CD14-positive monocyte (primary cell): ENCODE measurements at places on chromosomes 3 and 15.

DNA sequence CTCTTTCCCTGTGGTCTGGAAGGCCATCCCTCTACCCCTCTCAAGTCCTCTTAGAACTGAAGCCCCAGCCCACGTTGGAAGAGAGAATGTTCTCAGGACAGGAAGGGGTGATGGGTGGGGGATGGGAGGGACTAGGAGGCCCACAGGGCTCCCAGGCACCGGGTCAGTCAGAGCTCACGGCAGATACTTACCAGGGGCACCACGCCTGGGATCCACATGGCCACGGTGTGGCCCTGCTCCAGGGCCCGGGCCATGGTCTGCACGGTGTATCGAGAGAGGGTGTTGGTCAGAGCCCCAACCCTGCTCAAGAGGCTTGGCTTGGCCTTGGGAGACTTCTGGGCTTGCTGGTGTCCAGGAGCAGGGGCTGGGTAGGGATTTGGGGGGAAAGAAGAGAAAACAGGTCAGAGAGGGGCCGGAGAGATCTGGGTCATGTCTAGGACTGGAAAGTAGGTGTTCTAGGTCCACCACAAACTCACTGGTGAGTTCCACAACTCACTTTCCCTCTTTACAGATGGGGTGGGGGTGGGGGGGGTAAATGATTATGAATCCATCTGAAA, 9.8 kb downstream of the PLIN1 start:
- no peak for DNase-seq

DNA sequence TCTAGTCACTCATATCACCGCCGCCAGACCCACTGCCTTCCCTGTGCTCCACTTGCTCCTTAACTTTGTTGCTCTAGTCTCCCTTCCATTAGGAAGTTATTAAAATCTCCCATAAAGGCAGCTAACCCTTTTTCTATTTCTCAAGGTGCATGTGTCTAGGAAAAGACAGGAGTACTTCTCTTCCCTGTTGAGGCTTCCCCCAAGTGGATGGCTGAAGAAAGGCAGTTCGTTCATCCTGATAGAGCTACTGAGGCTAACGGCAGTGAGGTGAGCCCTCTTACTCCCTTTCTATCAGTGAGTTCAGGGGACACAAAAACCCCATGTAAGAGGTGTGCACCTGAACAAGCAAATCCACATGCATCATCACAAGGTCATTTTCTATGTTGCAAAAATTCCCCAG, 397.8 kb downstream of the IGSF11 start:
- no peak for DNase-seq

DNA sequence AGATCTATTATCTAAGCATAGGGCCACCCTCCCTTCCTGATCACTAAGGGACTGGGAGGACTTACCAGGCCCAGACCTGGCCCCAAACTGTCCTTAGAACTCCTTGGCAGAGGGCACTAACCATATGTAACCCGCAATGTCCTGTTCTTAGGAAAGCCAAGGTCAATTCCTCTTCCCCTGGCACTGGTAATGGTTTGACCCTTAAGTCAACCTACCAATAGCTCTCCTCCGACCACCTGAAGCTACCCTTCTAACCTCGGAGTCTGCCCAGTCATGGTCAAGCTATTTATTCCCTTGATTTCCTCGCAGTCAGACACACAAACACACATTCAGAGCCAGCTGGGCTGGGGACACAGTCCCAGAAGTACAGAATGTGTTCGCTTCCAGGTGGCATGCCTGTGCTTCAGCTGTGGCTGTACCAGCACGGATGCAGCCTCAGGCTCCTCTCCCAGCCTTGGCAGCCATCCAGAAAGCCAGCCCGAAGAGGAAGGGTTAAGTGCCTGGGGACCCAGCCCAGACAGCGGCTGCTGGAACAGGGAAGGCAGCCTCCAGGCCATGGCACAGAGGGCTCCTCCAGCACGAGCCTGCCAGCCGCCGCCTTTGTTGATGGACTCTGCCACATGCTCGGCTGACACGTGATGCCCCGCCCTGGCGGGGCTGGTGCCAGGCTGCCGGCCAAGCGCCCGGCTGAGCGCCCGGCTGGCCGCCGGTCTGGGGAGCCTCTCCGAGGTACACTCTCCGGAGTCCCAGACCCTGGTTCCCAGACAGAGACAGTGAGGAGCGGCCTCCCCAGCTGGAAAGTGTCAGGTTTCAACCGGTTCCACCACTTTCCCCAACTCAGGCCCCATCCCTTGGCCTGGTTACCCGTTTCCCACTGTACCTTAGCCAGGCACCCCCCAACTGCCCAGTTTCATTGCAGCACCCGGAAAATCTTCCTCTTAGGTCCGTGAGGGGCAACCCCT, 5.5 kb downstream of the BMF start:
- no peak for DNase-seq

GRCh38 chr15:74060251-74060650, 22.1 kb downstream of the GOLGA6A start:
- no peak for DNase-seq

DNA sequence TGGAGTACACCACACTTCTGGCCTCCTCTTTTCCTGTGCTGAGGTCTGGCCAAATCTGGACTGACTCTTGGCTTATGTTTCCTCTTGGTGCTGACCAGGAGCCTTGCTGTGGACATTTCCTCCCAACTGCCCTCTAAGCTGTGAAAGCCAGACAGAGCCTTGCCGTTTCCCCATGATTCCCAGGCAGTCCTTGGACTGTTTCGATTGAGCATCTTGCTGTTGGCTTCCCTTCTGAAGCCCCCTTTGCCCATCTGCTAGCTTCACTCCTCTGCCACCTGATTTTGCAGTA, 110.5 kb downstream of the EPHB1 start:
- DNase-seq = no peak

GRCh38 chr3:194622621-194623340, 10.4 kb downstream of the TMEM44 start:
- DNase-seq = no peak

- DNase-seq = no peak
Measured at GRCh38 chr3:43328653-43329052, 42.3 kb downstream of the SNRK start.

GRCh38 chr15:48190932-48191573, 412 bp upstream of the CTXN2 start:
- no peak for DNase-seq

DNA sequence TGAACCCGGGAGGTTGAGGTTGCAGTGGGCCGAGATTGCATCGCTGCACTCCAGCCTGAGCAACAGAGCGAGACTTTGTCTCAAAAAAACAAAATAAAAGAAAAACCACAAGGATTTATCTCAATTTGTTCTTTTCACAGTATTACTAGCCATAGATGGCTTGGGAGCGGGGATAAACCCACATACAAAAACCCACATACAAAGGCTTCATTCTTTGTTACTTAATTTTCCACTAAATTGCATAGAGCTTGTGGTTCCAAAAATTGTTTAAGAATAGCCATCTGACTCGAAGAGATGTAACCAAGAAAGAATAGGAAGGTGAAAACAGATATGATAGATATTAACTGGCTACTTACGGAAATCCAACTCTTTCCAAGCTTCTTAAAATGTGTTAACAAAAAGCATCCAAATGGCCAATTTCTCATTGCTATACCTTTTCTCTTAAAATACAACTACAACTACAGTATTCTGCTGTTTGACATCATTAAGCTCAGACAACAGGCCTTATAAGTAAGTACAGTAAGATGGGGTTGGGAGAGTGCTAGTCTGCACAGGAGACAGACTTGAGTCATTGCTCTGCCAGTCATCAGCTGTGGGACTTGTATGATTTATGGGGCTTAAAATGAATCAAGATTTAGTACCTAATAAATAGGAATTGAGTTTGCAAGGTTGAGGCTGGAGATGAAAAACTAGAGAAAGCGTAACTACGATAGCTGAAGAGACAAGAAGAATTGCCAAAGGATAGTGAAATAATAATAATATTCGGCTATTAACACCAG, 96.6 kb upstream of the PLXND1 start:
- no peak for DNase-seq

GRCh38 chr3:54079314-54079713, 43.0 kb upstream of the CACNA2D3 start:
- DNase-seq = no peak

DNA sequence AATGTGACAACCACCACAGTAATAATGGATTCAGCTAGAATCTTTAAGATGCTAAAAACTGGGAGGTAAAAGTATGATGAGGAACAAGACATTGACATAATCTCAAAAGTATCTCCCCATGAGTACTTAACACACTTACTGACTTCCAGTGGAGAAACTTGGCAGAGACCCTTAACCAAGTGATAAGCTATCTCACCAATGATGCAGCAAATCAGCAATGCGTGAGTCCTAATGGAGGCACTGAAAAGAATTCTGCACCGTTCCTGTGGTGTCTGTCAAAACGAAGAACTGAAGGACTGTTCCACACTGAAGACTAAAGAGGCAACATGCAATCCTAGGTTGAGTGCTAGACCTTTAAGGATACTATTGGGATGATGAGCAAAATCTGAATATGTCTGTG, 67.9 kb upstream of the OCA2 start:
- DNase-seq = no peak

DNA sequence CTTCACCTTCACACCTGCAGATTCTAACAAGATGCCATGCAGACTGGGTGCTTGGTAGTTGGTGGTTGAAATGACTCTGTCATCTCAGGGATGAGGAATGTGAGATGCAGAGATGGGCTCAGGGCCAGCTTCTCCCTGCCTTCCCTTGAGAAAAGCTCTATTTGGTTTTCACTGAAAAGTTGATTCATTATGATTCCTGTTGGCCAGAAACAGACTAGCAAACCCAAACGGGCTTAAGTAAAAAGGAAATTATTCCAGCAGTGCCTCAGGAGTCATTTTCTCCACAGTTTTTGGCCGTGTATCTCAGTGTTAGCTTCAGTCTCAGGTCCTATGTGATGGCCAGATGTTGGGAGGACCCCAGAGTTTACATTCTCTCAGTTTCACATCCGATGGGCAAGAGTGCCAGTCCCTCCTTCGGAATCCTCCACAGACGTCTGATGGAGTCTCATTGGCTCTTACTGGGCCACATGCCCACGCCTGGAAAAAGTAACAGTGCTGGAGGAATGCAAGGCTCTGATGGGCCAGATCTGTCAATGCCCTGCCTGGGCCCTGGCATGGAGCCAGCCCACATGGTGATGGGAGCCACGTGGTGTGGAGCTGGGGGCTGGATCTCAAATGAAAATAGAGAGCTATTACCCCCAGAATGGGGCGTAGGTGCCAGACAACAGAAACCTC, 22.3 kb upstream of the SACM1L start:
- no peak for DNase-seq

DNA sequence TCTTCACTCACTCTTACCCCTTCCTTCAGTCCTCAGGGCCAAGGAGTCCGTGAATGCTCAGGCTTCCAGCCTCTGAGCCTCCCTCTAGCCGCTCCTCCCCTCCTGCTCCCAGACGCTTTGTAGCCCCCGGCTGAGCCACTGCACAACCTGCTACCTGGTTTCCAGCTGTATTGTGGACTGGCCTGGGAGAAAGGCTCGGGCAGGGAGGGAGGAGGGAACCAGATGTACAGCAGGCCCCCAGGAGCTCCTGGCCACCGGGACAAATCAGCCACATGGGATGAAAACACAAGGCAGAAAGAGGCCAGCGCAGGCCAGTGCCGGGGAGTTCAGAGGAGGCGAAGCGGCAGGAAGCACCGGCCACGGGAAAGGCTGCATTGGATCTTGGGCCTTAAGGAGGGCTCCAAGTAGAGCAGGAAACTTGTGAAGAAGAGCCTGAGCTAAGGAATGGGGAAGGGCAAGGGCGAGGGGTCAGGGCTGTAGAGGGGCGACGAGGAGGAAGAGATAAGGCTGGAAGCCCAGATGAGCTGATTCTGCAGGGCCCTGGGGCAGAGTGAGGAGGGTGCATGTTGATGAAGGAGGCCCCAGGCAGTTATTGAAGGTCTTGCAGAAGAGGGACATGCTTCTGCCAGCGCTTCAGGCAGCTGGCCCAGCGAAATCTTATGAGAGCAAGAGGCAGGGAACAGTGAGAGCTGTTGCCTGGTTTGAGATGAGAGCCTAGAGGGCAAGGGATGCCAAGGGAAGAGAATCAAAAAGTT, 14.3 kb downstream of the CPN2 start:
- no peak for DNase-seq

GRCh38 chr15:80052597-80053304, 6.7 kb upstream of the ZFAND6 start:
- DNase-seq = no peak

DNA sequence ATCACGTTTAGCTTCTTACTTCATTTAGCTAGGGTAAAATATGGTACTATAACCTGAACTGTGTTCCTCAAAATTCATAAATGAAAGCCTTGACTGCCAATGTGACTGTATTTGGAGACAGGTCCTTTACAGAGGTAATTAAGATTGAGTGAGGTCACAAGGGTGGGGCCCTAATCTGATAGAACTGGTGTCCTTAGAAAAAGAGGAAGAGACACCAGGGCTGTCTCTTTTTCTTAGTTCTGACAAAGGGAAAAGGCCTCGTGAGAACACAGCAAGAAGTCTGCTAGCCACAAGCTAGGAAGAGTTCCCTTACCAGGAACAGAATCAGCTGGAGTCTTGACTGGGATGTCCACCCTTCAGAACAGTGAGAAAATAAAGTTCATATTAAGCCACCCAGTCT, 162.7 kb downstream of the GMNC start:
- peak; percentile 15 for DNase-seq

- no peak for DNase-seq
Measured at GRCh38 chr3:127772827-127773751, 49.2 kb downstream of the MGLL start.

- DNase-seq = no peak
Measured at GRCh38 chr15:101010781-101011180, 91.6 kb downstream of the LRRK1 start.

DNA sequence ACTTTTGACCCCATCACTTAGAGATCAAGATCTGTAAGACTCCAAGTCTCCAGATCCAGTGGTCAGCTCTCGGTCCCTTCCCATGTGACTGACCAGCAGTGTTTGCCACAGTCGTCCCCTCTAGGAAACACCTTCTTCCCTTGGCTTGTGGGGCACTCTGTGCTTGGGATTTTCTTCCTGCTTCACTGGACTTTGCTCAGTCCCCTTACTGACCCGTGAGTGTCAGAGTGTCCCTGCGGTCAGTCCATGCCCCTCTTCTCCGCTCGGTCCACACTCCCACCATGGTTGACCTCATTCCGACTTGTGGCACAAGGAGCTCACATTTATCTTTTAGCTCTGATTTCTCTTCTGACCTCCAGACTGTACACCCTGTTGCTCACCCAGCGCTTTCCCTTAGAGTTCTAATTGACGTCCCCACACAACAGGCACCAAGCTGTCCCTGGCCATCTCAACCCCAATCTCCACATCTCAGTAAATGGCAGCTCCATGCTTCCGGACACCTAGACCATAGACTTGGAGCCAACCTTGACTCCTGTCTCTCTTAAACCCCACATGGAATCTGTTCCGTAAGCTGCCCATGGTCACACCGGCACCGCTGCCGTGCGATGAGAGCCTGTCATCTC, 67.9 kb downstream of the APBA2 start:
- no peak for DNase-seq

DNA sequence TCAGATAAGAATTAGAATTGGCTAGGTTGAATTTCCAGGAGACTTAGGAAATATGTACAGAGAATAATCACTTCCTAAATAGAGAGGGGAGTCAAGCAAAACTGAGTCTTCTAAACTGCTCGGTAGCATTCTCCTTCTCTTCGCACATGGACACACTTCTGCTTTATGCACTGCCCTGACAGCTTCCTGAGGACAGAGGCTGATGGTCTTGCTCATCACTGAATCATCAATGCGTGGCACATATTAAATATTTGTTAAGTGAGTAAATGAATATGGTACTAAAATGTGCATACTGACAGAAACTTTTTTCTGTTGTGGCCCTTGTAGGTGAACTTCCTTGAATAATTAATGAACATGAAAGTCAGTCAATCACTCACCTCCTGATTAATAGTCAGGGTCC, 315.5 kb downstream of the FHIT start:
- DNase-seq = no peak

GRCh38 chr3:143970773-143971358, 757 bp upstream of the DIPK2A start:
- peak; percentile 72 for DNase-seq
